ENCODE measurements at places on chromosomes 2 and 18. TPM values are rescaled to one million over a fixed set of nuclear protein-coding genes. Genes with fewer than 3 reads are reported as not detected.

- DNase-seq, result no peak
Measured at GRCh38 chr18:46393230-46393629, 263.8 kb downstream of the LOXHD1 start.

DNA sequence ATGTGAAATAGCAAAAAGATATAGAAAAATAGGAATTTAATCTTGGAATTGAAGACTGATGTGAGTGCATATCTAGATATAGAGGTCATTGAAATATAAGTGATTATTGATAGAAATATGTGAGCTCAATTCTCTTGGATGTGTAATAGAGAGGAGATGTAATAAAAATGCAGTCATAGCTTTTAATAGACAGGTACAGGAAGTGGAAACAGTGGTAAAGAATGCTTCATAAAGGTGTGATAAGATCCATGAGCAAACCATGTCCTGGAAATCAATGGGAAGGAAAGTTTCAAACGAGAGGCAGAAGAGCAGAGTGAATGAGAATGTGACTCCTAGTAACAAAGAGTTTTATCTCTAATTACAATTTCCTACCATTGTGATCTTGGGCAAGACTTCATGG lies 634.7 kb upstream of the ZNF804A start:
- no peak for DNase-seq

DNA sequence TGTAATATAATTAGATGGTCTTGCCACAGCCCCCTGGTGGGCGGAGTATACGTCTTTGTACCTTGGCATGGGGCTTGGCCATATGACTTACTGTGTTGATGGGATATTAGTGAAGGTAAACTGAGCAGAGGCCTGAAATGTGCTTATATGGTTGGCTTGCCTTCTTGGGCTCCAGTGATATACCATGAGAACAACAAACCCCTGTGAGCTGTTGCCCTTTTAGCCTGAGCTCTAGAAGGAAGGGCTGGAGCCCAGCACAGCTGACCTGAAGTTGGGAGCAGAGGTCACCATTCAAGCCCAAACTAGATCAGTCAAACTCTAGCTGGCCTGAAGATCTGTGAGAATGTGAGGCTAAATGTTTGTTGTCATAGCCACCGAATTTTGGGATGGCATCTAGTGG lies 75.2 kb upstream of the CD302 start:
- DNase-seq, result no peak

CCDC150 gene
- total RNA-seq, result 13.6 TPM

DNA sequence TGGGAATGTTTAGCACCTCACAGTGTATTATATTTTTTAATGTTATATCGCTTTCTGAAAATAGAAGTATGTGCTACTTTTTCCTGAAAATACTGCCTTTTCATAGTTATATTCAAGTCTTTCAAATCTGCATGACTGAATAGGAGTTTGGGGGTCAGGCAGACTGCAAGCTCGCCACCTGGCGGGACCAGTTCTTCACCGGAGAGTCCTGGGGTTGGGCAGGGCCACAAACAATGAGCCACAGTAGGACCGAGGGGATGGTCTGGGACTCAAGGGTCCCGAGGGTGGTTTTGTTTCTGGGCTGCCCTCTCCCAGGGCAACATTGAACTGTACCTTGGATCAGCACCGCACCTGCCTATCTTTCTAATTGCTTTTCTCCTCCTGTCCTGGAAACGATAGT lies 70.6 kb downstream of the VWA3B start:
- DNase-seq, result no peak

PARD6G gene
- 0.23 TPM for total RNA-seq

DNA sequence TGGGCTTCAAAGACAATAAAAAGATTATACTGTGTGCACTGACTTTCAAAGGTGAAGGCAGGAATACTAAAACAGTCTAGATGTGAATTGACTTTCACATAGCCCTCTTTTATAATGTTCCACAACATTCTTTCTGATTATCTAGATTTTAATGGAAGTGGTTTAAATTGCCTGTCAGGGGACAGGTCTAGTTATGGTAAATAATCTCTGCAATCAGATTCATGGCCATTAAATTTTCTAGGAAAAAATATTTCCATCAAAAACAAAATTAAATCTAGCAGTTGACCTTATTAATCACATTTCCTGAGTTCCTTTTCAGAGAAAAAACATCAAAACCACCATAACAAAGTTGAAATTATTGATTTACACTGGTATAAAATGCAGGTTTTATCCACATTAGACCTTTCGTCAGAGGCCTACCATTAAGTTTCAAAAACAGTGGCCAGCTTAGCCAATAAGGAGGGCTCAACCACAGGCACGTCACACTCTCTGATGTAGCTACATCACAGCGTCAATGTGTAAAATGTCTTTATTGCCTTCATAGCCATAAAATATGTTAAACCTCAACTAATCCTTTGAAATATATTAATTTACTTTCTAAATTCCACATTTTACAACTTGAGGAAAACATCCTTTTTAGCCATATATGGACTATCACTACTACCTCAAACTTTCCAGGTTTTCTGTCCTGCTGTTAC lies 79.4 kb downstream of the NOL10 start:
- DNase-seq, result no peak

GRCh38 chr2:127195140-127196074 lies 24.7 kb downstream of the CYP27C1 start:
- no peak for DNase-seq

ANKRD30B gene
- total RNA-seq, result not detected

DNA sequence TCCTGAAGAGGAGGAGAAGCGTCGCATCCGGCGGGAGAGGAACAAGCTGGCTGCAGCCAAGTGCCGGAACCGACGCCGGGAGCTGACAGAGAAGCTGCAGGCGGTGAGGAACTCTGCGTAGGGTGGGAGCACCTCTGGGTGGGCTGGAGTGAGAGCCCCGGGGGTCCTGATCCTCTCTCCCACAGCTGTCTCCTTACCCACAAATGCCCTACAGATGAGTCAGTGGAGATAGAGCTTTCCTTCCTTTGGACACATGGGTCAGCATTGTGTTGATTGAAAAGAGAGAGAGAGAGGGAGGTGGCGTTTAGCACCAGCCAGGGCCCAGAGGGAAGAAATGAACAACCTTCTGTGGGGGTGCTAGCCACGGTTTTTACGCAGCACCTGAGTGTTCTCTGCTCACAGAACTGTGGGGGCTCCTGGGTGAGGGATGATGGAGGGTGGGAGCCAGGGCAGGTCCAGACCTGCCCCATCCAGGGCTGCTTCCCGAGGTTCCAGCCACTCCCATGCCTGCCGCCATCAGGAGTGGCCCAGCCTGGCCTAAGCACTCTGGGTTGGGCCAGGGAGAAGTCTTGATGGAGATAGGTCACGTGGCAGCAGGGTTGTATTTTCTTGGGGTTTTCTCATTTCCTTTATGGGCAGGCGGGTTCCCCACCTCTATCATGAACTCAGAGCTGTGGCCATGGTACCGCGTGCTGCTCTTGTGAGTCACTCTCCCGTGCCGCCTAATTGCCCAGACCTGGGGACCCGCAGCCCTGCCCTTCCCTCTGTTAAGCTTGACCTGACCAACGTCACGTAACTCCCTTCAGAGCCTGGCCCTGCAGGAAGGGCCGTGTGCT lies 16.3 kb downstream of the FOSL2 start:
- DNase-seq, result peak; percentile 71

GRCh38 chr18:32360682-32361345 lies 109.9 kb downstream of the GAREM1 start:
- no peak for DNase-seq

- DNase-seq, result no peak
Measured at GRCh38 chr2:110802208-110802932, 70.0 kb downstream of the ACOXL start.

DNA sequence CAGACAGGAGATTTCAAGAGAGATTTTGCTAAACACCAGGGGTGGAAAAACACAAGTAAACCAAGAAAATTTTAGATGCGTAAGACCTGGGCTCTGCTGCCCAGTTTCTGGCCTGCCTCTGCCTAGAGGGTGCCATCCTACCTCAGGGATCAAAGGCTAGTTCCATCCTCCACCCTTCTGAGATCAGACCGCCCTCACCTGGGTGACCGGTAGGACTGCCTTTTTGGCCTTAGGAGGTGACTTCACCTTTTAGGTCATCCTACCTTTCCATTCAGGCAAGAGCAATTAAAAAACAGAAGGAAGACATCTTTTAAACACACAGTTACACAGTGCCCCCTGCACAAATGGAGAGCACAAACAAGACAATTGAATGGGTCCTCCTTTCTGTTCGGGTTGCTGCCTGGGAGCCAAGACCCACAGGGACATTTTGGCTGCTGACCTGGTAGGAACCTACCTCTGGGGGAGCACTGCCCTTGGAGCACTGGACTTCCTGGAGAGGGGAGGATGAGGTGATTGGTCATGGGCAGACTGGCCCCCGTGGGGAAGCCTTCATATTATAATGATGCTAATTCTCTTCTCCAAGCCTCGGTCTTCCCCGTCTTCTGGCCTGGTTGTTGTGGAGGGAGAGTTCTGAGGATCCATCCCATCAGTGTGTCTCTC lies 3.1 kb downstream of the PSD4 start:
- DNase-seq, result no peak

DNA sequence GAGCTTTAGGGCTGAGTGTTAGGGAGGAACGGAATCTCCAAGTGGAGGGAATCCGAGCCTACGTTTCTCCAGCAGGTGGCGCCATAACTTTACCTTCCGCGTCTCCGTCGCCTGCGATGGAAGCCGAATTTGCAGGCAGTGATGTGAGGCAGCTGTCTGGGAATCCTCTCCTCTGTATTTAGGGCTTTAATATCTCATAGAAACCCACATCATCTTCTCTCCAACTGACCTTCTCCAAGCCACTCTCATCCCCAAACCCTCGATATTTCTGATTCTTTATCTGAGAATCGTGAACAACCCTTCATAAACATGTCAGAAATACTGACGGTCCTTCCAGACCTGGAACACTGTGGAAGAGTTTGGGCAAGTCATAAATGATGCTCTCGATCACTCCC lies 27.5 kb downstream of the SIX2 start:
- DNase-seq, result peak; percentile 47

C2orf81 gene
- 1.6 TPM for total RNA-seq

- DNase-seq, result no peak
Measured at GRCh38 chr18:7618891-7619442, 51.9 kb downstream of the PTPRM start.

- DNase-seq, result no peak
Measured at GRCh38 chr2:44956843-44957242, 15.3 kb downstream of the SIX3 start.

GRCh38 chr18:36829362-36830157 lies 633 bp downstream of the KIAA1328 start:
- no peak for DNase-seq

DNA sequence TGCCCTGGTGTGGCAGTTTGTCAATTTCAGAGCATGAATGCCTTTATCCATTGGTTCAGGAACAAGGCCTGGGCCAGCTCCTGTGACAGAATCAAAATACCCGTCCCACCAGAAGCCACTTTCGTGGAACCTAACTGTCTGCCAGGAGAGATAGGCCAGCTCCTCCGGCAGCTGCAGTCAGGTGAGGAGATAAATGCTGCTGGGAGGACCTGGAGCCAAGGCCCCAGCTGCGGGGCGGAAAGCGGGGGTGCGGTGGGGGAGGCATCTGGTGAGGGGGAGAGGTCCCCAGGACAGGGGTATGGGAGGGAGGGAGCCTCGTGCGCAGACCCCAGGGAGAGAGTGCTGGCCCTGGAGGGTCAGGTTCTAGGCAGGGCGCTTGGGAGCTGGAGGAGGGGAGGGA lies 4.4 kb upstream of the ASB1 start:
- DNase-seq, result no peak

- DNase-seq, result peak; percentile 76
Measured at GRCh38 chr2:191150600-191151330, at the start of gene STAT4. STAT4 (minus strand) TSS chr2:191150994; CDS start chr2:191148203, 2,791 bp downstream.

LOXHD1 gene
- not detected for total RNA-seq

DNA sequence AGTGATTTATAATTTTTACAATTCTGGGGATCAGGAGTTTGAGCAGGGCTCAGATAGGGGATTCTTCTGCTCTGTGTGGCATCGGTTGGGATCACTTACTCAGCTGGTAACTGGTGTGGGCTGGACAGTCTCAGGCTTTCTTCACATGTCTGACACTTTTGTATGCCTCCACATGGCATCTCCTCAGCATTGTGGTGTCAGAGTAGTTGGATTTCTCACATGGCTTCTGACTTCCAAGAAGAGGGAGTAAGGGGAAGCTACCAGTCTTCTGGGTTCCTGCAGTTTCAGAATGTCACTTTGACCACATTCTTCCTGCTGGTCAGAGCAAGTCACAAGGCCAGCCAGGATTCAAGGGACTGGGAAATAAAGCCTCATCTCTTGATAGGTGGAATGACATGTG lies 55.6 kb downstream of the NCOA1 start:
- no peak for DNase-seq

- DNase-seq, result no peak
Measured at GRCh38 chr2:133523406-133523805, 44.9 kb downstream of the NCKAP5 start.

DNA sequence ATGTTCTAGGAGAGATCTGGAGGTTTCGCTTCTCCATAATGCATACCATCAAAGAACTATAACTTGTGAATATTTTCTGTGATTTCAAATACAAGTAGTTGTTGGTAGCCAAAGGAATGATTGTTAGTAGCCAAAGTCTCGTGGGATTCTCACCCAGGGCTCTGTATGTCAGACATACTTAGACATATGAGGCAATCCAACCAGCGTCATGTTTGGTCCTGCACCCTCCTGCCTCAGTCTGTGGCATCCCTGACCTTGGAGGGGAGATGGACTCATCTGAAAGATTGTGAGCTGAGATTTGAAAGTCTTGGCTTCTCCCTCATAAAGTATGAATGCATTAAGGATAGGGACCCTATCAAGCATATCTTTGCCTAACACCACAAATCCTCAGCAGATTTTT lies 81.2 kb downstream of the CTIF start:
- DNase-seq, result no peak

REEP1 gene
- total RNA-seq, result 0.71 TPM

SERPINE2 gene
- total RNA-seq, result 18.3 TPM

ZNF521 gene
- total RNA-seq, result not detected

DNA sequence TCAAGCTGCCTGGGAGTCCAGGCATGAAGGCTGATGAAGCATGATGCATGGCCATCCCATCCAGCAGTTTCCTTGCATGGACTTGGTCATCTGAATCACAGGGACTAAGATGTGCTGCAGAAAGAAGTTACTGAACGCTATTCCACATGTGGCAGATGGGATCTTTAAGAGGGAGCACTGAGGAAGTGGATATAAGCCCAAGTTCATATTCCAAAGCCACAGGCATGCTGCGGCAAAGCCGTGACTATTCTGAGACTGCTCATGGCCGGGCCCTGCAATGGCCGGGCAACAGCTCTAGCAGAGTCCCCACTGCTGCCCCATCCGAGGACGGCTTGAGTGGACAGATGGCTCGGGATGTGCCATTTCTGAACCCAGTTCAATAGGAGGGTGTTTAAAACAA lies 61.5 kb downstream of the STPG4 start:
- no peak for DNase-seq

GRCh38 chr2:4499316-4500030 lies 796.1 kb downstream of the DCDC2C start:
- no peak for DNase-seq

- peak; percentile 69 for DNase-seq
Measured at GRCh38 chr2:216034065-216034464, 20.7 kb upstream of the MREG start.
